ENCODE measurements at places on chromosomes 11 and 22.

DNA sequence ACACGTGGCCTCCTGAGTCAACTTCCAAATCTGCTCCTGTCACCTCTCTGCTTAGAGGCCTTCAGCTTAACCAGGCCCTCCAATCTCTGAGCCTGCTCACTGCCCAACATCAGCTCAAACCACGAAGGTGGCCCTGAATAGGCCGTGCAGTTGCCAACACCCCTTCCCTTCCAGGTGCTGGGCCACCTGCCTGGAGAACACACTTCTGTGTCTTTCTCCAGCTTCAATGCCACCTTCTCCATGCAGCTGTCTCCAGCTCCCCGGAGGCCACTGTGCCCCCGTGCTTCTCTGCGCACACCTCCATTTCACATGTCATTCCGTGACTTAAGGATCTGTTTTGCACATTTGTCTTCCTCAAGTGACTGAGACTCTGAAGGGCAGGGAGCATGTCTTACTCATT, 5.3 kb downstream of the RELA start:
- no peak for DNase-seq

- DNase-seq: no peak
These were observed 90.1 kb downstream of the ETS1 start for GRCh38 chr11:128497061-128497775.

GRCh38 chr11:131977231-131977630, 606.8 kb downstream of the NTM start:
- DNase-seq: no peak

DNA sequence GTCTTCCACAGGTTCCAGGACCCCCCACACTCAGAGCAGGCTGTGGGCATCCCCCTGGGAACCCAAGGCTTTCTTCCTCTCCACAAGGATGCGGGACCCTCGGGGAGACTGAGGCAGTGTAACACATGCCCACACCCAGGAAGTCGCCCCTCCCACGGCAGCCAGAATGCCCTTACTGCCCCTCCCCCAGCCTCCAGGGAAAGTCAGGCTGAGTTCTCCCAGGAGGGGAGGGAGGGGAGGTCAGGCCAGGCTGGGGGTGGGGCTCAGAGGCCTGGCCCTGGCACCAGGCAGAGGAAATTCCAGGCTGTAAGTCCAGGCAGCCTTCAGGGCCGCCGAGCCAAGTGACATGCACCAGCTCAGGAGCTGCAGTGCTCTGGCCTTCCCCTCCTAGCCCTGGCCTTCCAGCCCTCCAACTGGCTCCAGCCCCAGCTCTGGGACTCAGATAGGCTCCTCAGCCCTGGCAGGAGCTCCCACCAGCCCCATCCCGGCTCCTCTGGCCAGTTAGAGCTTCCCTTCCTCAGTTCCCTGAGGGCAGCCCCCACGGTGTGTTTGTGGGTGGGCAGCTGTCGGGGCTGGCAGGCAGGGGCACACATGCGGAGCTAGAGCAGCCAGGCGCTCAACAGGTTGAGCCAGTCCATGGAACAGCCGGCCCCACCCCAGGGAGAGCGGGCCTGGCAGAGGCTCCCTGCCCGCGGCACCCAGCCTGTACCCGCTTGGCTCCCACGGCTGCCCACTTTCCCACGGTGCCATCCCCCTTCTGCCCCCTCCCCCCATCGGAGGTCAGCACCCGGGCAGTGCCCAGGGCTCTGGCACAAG, 3.6 kb downstream of the BCL9L start:
- no peak for DNase-seq

Data from stimulated activated effector memory CD8-positive, alpha-beta T cell treated with anti-CD3 and anti-CD28 coated beads, Interleukin-12 subunit alpha, Interleukin-12 subunit beta, amount 100 ng/mL, for 72 hours (primary cell).